Right lobe of liver (tissue), 6 donors: ENCODE measurements at places on chromosomes 7 and 10. TPM values are rescaled to one million over a fixed set of nuclear protein-coding genes. Genes with fewer than 3 reads are reported as not detected.

GRCh38 chr7:138228769-138229168, 152.5 kb downstream of the AKR1D1 start:
- no peak overlapping the region for H3K27ac ChIP-seq
- H3K27me3 ChIP-seq = no peaks in the 10 kb centered on the region
- peaks cover 7% of the 10 kb centered on the region for H3K4me1 ChIP-seq
- H3K36me3 ChIP-seq = no peaks in the 10 kb centered on the region
- no peak for DNase-seq
- no peak overlapping the region for H3K4me3 ChIP-seq

TRA2A gene
- 26.1 TPM for total RNA-seq

DNA sequence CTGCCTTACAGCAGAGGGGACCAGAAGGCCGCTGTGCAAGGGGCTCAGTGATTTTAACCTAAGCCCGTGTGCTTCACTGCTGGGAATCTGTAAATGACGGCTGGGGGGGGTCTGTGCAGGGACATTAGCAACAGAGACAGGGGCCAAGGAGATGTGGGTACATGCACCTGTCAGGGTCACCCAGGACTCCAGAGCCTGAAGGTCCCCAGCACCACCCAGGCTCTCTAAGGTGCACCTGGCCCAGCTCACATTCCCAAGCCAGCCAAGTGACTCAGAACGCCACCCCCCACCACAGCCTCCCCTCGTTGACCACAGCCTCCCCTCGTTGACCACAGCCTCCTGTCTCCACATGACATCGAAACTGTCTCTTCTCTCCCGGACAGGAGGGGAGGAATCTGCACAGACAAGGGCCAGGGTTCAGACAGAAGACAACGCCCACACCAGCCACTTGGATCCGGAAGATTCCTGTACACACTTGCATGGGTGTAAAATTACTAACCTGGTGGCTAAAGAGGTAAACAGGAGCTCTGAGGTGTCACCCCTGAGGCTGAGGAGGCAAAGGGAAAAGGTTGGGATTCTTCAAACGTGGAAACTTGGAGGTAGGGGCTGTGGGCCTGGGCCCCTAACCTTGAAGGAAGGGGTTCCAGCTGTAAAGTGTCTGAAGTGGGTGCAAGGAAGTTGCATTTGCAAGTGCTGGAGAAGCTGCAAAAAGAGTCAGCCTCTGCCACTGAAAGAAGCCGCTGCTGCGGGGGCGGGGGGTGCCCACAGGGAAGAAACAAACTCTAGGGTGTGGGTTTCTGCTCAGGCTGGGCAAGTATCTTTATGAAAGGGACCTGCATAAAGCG, 27.0 kb downstream of the CALML3 start:
- DNase-seq = no peak
- H3K36me3 ChIP-seq = no peaks in the 10 kb centered on the region
- H3K4me1 ChIP-seq = peaks cover 7% of the 10 kb centered on the region
- no peak overlapping the region for H3K4me3 ChIP-seq

DNA sequence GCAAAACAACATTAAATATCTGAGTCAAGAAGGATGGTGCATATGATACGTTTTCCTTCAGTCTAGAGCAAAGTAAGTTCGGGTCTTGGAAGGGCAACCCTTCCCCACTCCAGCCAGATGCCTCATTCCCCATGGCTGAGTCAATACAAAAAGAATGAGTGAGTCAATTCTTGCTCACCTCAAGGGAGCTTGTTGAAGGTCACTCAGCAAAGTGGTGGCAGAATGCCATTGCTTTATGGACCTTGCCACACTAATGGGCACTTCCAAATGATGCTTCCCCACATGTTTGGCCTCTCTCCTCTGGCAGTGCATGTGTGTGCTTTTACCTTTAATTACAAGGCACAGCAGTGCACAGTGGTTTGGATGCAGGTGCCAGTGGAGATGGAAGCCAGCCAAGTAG, 296.5 kb downstream of the SORCS3 start:
- DNase-seq = no peak
- H3K27ac ChIP-seq = no peak overlapping the region
- no peaks in the 10 kb centered on the region for H3K4me1 ChIP-seq
- H3K4me3 ChIP-seq = no peak overlapping the region
- H3K36me3 ChIP-seq = no peaks in the 10 kb centered on the region
- H3K27me3 ChIP-seq = no peaks in the 10 kb centered on the region

ANKRD1 gene
- total RNA-seq = 4.9 TPM

DNA sequence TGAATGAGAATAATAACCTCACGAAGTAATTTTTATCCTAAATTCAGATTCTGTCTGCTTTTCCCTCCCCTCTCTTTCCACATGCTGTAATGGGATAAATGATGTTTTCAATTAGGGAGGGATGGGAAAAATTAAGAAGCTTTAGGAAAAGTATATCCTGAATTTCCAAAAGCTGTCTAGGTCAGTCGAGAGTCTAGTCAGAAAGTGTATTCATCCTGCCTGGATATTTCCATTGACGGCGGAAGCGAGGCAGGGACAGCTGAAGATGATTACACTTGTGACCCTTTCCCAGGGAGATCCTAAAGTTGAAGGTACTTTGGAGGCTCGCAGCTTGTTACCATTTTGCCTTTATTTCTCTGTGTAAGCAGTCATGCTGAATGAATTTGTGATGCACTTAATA, 204.1 kb downstream of the ZNF365 start:
- no peaks in the 10 kb centered on the region for H3K4me1 ChIP-seq
- H3K27ac ChIP-seq = no peak overlapping the region
- DNase-seq = no peak
- H3K27me3 ChIP-seq = no peaks in the 10 kb centered on the region

ADGRA1 gene
- 0.16 TPM for total RNA-seq

GIMAP8 gene
- 8.4 TPM for total RNA-seq

- H3K27ac ChIP-seq = no peak overlapping the region
- H3K4me1 ChIP-seq = no peaks in the 10 kb centered on the region
Measured at GRCh38 chr10:3682745-3683144, 102.3 kb downstream of the KLF6 start.

- no peak overlapping the region for H3K27ac ChIP-seq
- no peak for DNase-seq
- no peaks in the 10 kb centered on the region for H3K27me3 ChIP-seq
- H3K4me3 ChIP-seq = no peak overlapping the region
Measured at GRCh38 chr7:35805876-35806275, 5.0 kb downstream of the SEPTIN7 start.

BNIP3 gene
- total RNA-seq = 93.1 TPM

DNA sequence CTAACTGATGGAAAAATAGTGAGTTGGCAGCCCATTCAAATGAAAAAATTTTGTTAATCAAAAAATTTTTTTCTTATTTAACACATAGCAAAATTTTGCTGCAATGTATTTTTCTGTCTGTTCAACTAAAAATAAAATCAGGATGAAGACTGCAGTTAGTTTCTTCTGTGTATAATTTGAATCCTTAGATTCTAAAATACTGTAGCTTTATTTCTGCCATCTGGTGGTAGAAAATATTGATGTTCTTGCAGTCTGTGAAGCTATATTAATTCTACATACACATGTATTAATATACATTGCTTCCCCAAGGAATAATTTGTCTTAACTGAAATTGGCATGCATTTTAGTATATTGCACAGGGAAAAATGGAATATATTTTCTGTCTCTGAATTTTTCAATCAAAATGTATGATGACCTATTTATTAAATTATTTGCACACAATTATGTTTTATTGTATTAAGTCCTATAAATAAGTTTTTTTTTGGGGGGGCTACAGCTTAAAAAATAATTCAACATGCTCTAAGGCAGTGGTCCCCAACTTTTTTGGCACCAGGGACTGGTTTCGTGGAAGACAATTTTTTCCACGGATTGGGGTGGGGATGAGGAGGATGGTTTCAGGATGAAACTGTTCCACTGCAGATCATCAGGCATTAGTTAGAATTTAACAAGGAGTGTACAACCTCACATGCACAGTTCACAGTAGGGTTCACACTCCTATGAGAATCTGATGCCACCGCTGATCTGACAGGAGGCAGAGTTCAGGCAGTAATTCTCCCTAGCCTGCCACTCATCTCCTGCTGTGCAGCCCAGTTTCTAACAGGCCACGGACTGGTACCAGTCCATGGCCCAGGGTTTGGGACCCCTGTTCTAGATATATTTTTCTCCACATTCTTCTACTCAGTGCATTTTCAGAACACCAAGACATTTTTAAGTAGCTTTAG, 119.4 kb downstream of the GNAT3 start:
- H3K4me1 ChIP-seq = peaks cover 12% of the 10 kb centered on the region
- peak; percentile 69 for DNase-seq
- peak overlapping the region; percentile 60 for H3K27ac ChIP-seq
- no peaks in the 10 kb centered on the region for H3K36me3 ChIP-seq
- no peaks in the 10 kb centered on the region for H3K27me3 ChIP-seq
- no peak overlapping the region for H3K4me3 ChIP-seq

- H3K27ac ChIP-seq = no peak overlapping the region
- H3K36me3 ChIP-seq = no peaks in the 10 kb centered on the region
- DNase-seq = no peak
- H3K4me1 ChIP-seq = no peaks in the 10 kb centered on the region
- H3K4me3 ChIP-seq = no peak overlapping the region
Measured at GRCh38 chr7:132770055-132770454, 193.8 kb upstream of the PLXNA4 start.

DNA sequence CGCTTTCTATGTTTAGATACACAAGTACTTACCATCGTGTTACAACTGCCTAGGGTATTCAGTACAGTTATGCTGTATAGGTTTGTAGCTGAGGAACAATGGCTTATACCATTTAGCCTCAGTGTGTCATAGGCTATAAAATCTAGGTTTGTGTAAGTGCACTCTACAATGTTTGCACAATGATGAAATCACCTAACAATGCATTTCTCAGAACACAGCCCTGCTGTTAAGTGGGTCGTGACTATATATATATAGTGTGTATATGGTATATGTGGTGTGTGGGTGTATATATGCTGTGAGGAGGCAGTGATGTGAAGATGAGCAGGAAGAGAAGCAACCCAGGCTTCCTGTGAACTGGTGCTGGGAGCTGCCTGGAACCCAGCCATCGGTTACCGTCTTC, 65.6 kb upstream of the MKI67 start:
- H3K4me3 ChIP-seq = no peak overlapping the region
- H3K4me1 ChIP-seq = no peaks in the 10 kb centered on the region
- no peak for DNase-seq
- no peaks in the 10 kb centered on the region for H3K36me3 ChIP-seq
